Dermis microvascular lymphatic vessel endothelial cell (primary cell): ENCODE measurements at places on chromosomes 12 and 14. TPM values are rescaled to one million over a fixed set of nuclear protein-coding genes. Genes with fewer than 3 reads are reported as not detected.

The IGFBP6 gene
- total RNA-seq, result 2.7 and 6.9 TPM in 2 replicates

The SSPN gene
- 0.39 and 0.76 TPM in 2 replicates for total RNA-seq

The RCOR1 gene
- 11.4 and 12.4 TPM in 2 replicates for total RNA-seq

The SIX6 gene
- not detected in 2 replicates for total RNA-seq

The VASH1 gene
- 6.3 and 9.0 TPM in 2 replicates for total RNA-seq

The OVCH1 gene
- under 0.01 TPM in 1 of 2 replicates, not detected in the other for total RNA-seq

The COX8C gene
- total RNA-seq, result not detected in 2 replicates

The P2RX2 gene
- total RNA-seq, result not detected in 2 replicates

The FAM161B gene
- total RNA-seq, result 1.2 and 2.4 TPM in 2 replicates

The FZD10 gene
- total RNA-seq, result 5.9 and 6.4 TPM in 2 replicates

The CLEC6A gene
- total RNA-seq, result not detected in 2 replicates

The ACVRL1 gene
- total RNA-seq, result 313 and 416 TPM in 2 replicates

The SERPINA12 gene
- total RNA-seq, result not detected in 2 replicates

The ZNF891 gene
- 0.51 TPM in 2 replicates for total RNA-seq

The PROX2 gene
- not detected in 2 replicates for total RNA-seq

The C14orf180 gene
- total RNA-seq, result not detected in 2 replicates

The EPS8 gene
- 6.6 and 12.1 TPM in 2 replicates for total RNA-seq

The RAB21 gene
- total RNA-seq, result 6.2 and 8.0 TPM in 2 replicates

The ADAM21 gene
- total RNA-seq, result 0.13 and 0.26 TPM in 2 replicates

The SIRT4 gene
- 1.5 and 1.8 TPM in 2 replicates for total RNA-seq

The CCDC196 gene
- total RNA-seq, result not detected in 2 replicates

The CIROP gene
- total RNA-seq, result not detected in 2 replicates

The TMCC3 gene
- 4.1 and 4.8 TPM in 2 replicates for total RNA-seq

The SYNDIG1L gene
- total RNA-seq, result not detected in 2 replicates

The BIN2 gene
- not detected in 2 replicates for total RNA-seq

The C12orf50 gene
- total RNA-seq, result under 0.01 TPM in 1 of 2 replicates, not detected in the other

The LRRC10 gene
- not detected in 2 replicates for total RNA-seq

The LRIG3 gene
- total RNA-seq, result 24.5 and 33.0 TPM in 2 replicates

The OAS2 gene
- 2.9 and 4.5 TPM in 2 replicates for total RNA-seq

The FAM186B gene
- total RNA-seq, result 0.13 TPM in 2 replicates

The PZP gene
- total RNA-seq, result 0.25 and 0.26 TPM in 2 replicates

The FAIM2 gene
- total RNA-seq, result not detected in 2 replicates

The DBX2 gene
- total RNA-seq, result not detected in 2 replicates
